CD4-positive, CD25-positive, alpha-beta regulatory T cell (primary cell): ENCODE measurements at places on chromosomes 5 and 9. TPM values are rescaled to one million over a fixed set of nuclear protein-coding genes. Genes with fewer than 3 reads are reported as not detected.

- no peak for DNase-seq
Measured at GRCh38 chr5:56677690-56678305, 137.6 kb upstream of the MAP3K1 start.

GRCh38 chr5:164336906-164337305 is 831.5 kb downstream of the MAT2B start:
- DNase-seq = no peak

- DNase-seq = no peak
Measured at GRCh38 chr5:107370396-107370968, 300.3 kb downstream of the EFNA5 start.

DNA sequence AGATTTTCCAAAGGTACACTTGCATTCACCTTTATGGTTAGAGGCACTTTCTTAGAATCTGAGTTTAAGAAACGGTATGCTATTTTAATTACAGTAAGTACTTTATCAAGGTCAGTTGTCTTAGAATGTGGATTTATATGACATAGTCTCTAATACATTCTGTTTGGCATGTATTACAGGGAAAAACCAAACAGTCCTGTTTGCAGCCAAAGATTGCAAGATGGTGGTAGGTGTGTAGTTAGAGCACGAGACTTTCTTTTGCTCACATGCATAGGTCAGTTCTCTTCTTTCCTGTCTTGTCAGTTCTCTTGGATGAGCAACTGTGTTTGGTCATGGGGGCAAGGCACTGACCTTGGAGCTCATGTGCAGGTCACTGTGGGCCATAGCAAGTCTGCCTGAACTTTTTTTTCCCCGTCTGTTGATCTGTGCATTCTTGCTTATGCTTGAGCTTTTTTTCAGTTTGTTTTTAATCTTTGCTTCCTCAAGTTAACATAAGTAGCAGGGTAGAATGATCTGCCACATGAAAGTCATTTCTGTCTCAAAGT is 20.6 kb downstream of the ZSWIM6 start:
- no peak for DNase-seq

GRCh38 chr9:2228132-2228531 is 213.0 kb downstream of the SMARCA2 start:
- DNase-seq = no peak

GRCh38 chr9:28981711-28982110 is 1408.4 kb upstream of the C9orf72 start:
- DNase-seq = no peak

GRCh38 chr5:155546075-155546474 is 532.5 kb downstream of the KIF4B start:
- DNase-seq = no peak

DNA sequence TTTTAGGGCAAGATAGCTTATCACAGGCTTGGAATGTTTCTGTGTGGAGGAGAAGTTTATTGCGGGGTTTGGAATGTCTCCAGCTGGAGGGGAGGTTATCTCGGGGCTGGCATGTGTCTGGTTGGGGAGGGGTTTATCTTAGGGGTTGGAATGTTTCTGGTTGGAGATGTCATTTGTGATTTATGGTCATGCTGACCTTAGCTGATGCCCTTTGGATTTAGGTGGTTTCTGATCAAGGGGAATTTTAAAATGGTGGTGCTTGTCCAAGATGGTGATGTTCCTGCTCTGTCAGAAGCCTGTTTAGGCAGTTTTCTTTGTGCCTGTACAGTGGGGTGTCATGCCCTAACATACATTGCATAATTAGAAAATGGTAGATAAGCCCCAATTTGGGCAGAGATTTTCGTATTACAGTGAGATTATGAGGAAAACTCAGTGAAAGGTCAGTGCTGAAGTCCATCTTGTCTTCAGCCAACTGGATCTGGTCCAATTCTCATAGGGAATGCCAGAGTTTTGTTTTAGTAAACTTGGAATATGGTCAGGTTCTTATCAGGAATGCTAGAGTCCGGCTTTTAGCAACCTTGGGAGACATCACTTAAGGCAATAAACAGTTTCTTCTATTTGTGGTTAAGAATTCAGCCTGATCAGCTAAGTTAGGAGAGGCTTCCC is 14.3 kb downstream of the CDK20 start:
- no peak for DNase-seq

GRCh38 chr9:121943463-121943862 is 149.6 kb downstream of the TTLL11 start:
- no peak for DNase-seq

- peak; percentile 66 for DNase-seq
Measured at GRCh38 chr9:133374612-133375115, 1.2 kb downstream of the SURF4 start.

GRCh38 chr9:91503673-91504081 is 80.0 kb upstream of the NFIL3 start:
- no peak for DNase-seq

GRCh38 chr9:133275105-133276000 is at the start of gene ABO:
Gene ABO, minus strand, starts transcription at chr9:133275201.
- DNase-seq = no peak

- DNase-seq = no peak
Measured at GRCh38 chr5:59193616-59194319, 610.9 kb downstream of the RAB3C start.

DNA sequence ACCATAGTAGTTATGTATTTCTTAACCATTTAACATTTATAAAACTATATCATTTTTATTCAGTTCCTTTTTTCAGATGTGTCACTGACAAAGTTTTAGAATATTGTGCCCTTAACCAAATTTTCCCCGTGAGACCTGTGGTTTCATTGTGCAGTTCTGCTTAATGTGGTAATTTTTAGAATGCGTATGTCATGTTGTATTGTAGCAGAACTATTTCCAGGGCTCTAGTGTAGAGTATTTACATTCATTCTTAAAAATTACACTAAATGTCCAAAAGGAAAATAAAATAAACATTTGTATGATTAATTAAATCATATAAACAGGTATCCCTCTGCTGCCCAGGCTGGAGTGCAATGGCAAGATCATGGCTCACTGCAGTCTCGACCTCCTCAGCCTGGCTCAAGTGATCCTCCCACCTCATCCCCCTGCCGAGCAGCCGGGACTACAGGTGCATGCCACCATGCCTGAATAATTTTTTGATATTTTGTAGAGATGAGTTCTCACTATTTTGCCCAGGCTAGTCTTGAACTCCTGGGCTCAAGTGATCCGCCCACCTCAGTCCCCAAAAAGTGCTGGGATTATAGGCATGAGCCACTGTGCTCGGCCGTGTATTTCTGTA is 15.4 kb downstream of the SERINC5 start:
- no peak for DNase-seq

DNA sequence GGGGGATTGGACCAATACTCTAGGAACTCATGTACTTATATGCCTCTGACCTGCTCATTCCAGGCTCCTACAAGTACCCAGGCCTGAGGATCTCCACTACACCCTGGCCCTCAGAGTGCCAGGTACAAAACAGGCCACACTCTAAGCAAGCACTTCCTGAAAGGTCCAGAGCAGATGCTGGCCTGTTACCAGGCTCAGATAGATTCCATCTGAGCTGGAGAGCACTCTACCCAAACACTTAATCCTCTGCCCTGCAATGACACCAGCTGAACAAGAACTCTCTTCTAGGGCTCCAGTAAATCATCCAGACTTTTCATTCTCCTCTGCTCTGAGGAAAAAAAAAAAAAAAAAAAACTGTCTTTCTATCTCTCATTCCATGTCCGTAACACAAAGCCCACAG is 2.9 kb downstream of the P4HA2 start:
- no peak for DNase-seq

GRCh38 chr9:95037789-95038521 is 279.6 kb downstream of the FANCC start:
- no peak for DNase-seq

DNA sequence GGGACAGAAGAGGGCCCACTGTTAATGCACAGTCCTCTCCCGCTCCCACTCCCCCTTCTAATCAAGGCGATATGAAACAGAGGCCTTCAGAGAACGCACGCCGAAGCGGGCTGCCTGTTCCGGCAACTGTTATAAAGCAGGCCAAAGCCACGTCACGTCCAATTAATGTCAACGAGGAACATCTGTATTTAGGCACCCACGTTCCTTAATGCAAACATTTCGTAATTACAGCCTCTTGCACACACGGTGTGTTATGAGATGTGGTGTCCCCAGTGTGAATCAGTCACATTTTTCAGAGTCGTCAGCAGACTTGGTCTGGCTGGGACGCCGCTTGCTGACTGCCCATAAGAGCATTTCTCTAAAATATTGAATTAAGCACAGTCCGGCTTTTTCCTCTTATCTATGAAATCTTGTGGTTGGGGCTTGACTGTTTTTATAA is 339.0 kb downstream of the NSG2 start:
- no peak for DNase-seq

The PCDHA10 gene
- total RNA-seq = not detected

The ARID3C gene
- total RNA-seq = not detected

The SNCB gene
- total RNA-seq = not detected

The SLC36A2 gene
- not detected for total RNA-seq

The NTNG2 gene
- 14.7 TPM for total RNA-seq

The GDF9 gene
- 0.35 TPM for total RNA-seq

The IL4 gene
- 2.1 TPM for total RNA-seq

The UNC13B gene
- total RNA-seq = 0.96 TPM

The SLC6A19 gene
- total RNA-seq = not detected
